ENCODE measurements at places on chromosomes 11 and 22.

GRCh38 chr11:7524462-7525235 lies 10.8 kb downstream of the PPFIBP2 start:
- no peak for DNase-seq

DNA sequence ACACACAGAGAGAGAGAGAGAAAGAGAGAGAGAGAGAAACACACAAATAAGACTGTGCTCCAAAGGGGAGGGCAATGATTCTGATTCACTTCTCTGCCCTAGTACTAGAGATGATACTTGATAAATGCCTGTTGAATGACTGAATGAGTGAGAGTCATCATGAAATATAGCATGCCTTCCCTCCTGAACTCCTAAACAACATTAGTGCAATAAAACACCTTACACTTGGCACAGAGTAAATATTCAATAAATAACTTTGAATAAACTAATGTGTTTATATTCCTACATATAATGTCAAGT lies 511.2 kb upstream of the RAG2 start:
- no peak for DNase-seq

- DNase-seq, result no peak
These were observed 18.9 kb downstream of the PLAAT3 start for GRCh38 chr11:63595296-63595695.

DNA sequence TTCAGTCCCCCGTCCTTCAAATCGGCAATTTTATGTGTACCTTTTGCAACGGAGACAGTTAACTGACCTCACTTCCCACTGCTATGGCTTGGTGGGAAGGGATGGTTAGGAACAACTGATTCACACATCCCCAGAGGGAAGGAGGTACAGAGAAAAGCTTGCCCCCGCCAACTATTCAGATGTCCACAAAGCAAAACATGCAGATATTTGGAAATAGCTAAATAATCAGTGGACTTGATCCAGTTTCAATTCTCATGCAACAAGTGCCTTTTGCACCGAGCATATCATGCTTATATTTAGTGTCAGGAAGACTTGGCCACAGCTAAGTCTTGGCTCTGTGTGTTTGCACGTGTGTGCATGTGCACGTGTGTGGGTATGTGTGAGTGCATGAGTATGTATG lies 144.6 kb downstream of the SNX19 start:
- DNase-seq, result no peak

GRCh38 chr11:57556041-57556440 lies 11.4 kb downstream of the UBE2L6 start:
- no peak for DNase-seq

DNA sequence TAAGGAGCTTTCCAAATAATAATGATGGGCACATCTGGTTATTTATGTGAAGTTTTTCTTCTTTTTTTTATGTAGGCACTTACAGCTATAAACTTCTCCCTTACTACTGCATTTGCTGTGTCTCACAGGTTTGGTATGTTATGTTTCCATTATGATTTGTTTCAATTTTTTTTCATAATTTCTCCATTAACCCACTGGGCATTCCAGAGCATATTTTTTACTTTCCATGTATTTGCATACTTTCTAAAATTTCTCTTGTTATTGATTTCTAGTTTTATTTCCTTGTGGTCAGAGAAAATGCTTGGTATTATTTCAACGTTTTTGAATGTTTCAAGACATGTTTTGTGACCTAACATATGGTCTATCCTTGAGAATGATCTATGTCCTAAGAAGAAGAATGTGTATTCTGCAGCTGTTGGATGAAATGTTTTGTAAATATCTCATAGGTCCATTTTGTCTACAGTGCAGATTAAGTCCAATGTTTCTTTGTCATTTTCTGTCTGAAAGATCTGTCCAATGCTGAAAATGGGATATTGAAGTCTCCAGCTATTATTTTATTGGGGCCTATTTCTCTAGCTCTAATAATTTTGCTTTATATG lies 362.1 kb downstream of the DDX10 start:
- DNase-seq, result no peak

- DNase-seq, result no peak
These were observed 38.6 kb downstream of the TMEM135 start for GRCh38 chr11:87076260-87076783.

GRCh38 chr11:130175898-130176297 lies 16.3 kb downstream of the ST14 start:
- DNase-seq, result no peak

- no peak for DNase-seq
These were observed 18.9 kb downstream of the SLC37A2 start for GRCh38 chr11:125082040-125082439.

- DNase-seq, result no peak
These were observed 44.7 kb downstream of the CSTF3 start for GRCh38 chr11:33116535-33116934.

GRCh38 chr11:58059007-58059350 lies 28.2 kb downstream of the OR6Q1 start:
- no peak for DNase-seq

DNA sequence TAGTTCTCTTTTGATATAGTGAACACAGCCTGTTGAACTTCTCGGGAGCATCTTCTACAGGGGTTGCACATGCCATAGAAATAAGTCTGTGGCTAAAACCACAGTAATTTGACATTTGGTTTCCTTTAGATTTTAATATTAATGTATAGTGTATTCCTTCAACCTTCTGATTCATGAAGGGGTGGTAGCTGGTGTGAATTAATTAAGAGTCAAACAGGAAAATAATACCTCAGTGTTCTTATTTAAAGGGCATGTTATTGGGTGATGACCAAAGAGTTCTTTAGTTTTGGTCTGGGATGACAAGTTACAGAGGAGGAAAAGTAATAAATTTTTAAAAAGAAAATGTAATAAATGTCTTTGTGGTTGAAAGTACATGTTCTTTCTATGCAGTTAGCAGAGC lies 86.8 kb downstream of the PDHX start:
- no peak for DNase-seq

- DNase-seq, result no peak
These were observed 95.2 kb upstream of the BID start for GRCh38 chr22:17869285-17870096.

DNA sequence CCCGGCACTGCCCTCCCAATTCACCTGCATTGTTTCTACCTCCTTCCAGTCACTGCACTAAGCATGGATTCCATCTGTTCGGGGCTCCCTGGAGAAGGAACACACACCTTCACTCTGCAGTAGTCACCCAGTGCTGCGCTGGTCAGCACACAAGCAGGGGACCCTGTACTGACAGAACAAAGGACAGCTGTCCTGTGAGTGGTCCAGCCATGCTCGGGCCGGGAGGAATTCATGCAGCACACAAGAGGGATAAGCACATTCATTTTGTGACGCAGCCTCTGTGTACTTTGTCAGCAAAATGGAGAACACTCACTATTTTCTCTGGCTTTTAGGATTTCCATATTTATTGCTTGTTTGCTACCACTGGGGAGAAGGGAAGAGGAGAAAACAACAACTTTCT lies 167.3 kb downstream of the NTM start:
- no peak for DNase-seq

DNA sequence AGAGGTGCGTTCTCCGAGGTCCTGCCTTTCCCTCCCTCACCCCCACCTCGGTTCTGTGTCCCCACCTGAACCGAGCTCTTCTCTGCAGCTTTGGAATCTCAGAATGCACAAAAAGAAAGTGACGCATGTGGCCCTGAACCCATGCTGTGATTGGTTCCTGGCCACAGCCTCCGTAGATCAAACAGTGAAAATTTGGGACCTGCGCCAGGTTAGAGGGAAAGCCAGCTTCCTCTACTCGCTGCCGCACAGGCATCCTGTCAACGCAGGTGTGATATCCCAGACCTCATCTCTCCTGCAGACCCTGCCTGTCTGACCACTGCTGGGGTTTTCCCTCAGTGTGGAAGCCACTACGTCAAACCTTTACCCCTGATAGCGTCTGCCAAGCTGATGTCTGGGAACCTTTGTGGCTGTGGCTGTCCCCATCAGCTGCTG lies 13.9 kb downstream of the ACP2 start:
- DNase-seq, result peak; percentile 29

DNA sequence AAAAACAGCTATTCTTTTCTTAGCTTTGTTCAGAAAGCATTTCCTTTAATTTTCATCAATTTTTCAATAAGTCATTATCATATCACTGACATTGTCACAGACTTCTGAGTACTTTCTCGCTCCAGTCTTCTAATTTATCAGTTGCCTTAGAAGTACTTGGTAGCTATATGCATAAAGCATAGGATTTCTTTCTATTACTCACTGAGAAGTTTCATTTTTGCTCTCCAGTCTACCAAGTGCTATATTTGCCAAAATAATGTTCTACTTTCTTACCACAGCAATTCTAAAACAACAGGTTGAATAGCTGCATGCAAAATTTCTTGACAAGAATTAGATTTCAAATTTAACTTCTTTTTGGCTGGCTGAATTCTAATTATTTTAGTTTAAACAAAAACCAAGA lies 116.3 kb downstream of the STK33 start:
- no peak for DNase-seq

DNA sequence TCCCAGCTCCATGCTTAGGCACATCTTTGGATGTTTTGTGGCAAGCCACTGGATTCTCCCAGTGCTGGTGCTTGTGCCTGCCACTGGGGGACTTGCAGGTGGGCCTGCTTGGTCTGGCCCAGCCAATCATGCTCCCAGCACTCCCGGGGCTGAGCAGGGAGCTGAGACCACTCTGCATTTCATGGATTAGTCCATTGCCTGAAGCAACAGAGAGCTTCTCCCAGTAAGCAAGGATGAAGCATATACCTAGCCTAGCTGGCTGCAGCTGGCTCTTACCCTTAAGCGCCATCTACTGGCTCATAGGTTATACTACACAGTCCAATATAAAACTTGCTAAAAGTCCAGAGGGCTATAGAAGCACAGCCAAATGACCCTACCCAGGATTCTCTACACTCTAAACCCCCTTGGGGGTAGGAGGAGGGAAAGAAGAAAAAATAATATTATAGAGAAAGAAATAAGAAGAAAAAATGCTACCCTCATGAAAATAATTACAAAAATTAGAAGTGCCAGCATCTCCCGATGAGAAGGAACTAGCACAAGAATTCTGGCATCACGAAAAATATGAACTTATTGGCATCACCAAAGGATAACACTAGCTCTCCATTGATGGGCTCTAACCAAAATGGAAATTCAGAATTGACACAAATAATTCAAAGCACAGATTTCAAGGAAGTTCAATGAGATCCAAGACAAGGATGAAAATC lies 275.3 kb downstream of the C11orf87 start:
- DNase-seq, result no peak

GRCh38 chr11:46876471-46876870 lies 30.4 kb upstream of the CKAP5 start:
- DNase-seq, result no peak

DNA sequence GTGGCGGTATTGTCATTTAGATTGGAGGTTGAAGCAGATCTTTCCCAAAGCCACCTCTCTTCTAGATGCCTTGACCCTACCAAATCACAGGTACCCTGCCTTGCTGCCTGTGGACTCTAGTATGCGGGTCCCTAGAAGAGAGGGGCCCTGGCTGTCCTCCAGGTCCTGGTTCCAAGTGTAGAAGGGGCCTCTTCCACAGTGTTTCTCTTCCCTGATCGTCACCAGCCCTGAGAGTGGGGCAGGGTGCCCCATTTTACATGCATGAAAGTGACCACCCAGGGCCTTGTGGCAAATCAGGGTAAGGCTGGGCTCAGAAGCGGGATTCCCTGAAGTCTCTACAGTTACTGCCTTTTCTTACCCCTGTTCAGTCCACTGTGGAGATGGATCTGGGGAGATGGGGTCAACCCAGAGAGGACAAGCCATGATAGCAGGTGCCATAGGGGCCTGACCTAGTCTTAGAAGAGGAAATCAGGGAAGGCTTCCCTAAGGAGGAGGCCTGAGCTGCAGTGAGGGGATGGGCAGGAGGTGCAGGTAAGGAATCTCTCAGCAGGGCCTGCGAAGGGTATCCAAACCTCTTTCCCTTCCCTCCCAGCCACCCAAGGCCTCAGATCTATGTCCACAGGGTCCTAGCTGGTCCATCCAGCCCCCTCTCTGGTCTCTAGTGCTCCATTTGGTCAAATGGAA lies 1.2 kb upstream of the LRRC32 start:
- no peak for DNase-seq

- no peak for DNase-seq
These were observed 77.2 kb downstream of the PRR5L start for GRCh38 chr11:36373016-36374010.

DNA sequence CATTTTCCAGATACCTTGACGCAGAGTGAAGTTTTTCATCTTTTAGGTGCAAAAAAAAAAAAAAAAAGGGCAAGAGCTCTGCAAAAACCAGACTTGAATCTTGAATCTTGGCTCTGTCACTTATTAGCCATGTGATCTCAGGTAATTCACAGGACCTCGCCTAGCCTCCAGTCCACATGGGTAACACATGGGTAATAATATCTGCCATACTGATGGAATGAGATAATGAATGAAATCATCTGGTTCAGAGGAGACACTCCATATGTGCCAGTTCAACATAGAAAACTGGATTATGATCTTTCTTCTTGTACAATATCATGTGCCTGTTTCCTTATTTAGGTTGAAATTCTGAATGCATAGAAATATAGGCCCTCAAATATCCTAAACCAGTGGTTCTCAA lies 8.6 kb upstream of the AMOTL1 start:
- no peak for DNase-seq

DNA sequence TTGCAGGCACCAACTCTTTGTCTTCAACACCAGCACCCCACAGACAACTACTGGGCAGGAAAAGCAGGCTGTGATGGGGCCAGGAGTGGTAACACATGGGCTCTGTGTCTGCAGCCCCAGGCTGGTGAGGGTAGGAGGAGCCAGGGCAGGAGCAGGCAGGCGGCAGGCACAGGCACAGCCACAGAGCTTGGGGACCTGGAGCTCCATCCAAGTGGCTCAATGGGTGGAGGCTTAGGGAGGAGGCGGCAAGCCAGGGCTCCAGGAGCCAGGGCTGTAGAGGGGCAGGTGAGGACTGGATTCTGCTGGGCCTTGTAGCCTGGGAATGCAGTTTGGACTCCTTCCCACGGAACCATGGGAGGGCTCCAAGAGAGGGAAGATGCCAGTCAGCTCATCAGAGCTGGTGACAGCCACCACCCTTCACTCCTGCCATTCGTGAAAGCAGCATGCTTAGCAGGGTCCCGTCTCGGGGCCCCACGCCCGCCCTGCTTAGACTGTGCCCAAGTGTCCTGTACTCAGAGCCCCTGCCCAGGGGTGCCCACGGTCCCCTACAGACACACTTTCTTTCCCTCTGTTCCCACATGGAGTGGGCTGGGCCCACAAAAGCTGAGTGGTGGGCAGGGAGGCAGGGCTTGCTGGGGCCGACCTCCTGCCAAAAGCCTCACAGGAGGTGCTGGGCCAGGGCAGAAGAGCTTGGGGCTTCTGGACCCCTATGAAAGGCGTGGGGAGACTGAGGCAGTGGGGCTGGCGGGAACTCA lies 12.4 kb downstream of the TTC38 start:
- DNase-seq, result no peak
